DMS79 treated with DMSO at 0.1 percent for 48 hours (cell line): ENCODE measurements at places on chromosomes 11 and 22.

- no peak for DNase-seq
These were observed 564 bp downstream of the THAP12 start for GRCh38 chr11:76380159-76380976.

GRCh38 chr22:20834206-20834605 is 24.4 kb downstream of the PI4KA start:
- no peak for DNase-seq

DNA sequence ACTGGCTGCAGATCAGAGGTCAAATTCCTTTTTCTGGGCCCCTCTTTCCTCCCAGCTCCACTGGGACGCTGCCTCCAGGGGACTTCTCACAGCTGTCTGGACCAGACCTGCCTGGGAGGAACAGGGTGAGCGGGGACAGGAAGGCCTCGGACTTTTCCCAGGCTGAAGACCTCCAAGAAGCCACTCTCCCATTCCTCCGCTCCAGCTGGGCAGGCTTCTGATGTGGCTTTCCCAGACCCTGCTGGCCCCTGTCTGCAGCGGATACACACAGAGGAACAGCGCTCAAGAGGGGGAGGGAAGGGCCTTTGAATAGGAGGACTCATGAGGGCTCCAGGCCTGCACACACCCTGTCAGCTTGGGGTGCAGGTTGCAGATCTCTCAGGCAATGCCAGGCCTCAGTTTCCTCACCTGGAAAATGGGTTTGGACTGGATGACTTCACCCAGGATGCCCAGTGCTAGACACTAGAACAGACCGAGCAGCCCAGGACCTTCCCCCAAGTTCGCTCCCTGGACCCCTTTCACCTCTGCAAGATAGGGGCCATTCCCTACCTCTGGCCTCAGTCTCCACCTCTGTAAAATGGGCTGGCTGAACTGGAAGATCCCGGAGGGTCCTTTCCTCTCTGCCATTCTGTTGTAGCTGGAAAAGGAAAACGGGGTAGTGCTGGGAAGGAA is 36.6 kb downstream of the MB start:
- DNase-seq: no peak

DNA sequence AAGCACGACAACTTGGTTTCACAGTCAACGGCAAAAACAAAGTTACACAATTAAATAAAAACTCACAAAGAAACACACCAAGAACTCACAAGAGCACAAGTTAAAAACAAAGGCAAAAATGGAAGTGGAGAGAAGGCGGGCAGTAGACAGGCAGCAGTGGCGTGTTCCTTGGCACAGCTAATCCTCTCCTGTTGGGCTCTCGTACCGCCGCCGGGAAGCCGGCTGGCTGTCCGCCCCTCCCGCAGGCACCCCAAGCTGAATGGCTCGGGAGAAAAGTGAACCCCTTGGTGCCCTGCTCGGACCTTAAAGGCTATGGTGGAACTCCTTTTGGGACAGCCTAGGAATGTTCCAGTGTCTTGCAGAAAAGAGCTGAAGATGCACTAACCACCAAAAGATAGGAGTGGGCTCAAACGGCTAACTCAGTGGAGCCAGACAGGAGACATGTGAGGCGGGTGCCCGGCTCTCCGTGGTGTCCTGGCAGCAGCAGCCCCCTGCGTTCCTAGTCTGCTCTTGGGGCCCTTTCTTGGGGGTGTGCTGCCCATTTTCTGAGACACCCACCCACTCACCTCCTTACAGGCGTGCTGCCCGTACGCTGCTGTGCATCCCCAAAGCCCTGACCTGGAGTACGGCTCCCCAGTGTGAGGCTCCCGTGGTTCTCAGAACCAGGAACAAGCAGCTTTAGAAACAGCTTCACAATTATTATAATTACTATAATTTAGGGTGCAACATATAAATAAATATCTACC is 86.1 kb upstream of the BID start:
- DNase-seq: no peak

DNA sequence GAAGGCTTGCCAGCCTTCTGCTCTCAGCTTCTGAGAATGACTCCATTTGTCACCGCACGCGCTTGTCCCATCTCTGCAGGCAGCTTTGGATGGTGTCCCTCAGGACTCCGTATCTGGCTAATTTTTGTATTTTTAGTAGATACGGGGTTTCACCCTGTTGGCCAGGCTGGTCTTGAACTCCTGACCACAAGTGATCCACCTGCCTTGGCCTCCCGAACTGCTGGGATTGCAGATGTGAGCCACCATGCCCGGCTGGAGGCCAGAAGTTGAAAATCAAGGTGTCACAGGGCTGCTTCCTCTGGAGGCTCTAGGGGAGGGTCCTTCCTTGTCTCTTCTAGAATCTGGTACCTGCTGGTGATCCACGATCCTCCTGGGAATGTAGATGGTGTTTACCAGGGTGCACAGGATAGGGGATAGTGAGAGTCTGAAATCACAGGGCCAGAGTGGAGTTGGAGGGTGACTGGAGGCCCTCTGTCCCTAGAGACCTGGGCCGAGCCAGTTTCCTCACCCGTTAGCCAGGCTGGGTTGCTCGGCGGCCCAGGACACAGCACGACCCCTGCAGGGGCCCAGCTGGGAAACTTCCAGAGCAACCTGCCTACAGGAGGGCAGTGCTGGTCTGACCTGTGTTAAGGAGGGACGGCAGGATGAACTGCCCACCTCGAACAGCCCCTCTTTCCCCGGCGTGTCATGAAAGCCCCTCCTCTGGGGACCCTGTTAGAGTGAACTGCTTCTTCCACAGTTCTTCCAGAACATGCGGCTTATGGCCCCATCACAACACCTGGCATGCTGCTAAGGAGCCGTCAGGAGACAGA is 48.9 kb upstream of the SHANK2 start:
- DNase-seq: no peak

- no peak for DNase-seq
These were observed 541.2 kb downstream of the MIAT start for GRCh38 chr22:27198518-27199035.

GRCh38 chr22:49483281-49483870 is 344.3 kb downstream of the BRD1 start:
- no peak for DNase-seq

GRCh38 chr11:124676386-124676785 is 2.7 kb downstream of the SPA17 start:
- DNase-seq: no peak

DNA sequence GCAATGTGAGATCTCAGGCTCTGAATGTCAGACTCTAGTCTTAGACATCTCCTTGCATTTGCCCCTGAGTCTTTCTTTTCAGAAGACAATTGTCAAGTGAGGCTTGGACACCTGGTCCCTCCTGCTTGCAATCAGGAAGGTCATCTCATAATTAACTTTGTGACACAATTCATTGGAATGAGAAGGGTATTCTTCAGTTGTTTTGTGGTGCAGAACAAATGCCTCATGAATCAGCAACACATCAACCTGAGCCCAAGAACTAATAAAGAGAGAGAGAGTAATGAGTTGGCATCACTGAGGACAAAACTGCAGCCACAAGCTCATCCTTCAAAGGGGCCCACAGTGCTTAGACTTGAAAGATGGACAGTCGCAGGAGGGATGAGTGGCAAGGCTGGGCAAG is 375.8 kb downstream of the INSC start:
- DNase-seq: no peak

GRCh38 chr11:123665306-123665705 is 10.9 kb upstream of the SCN3B start:
- DNase-seq: no peak

DNA sequence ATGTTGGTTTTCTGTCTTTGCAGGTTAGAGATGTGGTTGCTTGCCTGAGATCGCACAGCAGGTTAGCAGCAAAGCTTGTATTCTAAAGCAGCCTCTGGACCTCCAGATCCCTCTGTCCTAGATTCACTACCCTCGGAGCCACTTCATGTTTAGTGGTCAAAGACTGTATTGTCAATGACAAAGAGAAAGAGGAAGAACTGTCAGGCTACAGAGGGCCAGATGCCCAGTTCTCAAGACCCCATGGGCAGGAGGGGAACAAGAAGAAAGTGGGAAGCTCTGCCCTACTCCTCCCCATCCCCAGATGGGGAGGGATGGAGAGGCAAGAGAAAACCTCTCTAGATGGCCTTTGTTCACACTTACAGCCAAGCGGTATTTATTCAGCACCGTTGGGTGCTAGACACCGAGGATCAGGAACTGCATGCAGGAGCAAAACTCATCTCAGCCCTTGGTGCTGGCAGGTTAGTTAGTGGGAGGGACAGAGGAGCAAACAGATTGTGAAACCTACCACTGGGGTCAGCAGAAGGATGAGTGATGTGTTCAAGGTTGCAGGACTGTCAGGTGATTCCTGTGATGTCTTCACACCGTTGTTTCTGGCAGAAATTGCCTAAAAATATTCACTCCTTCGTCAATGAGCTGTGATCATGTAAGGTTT is 38.3 kb upstream of the PTPRJ start:
- no peak for DNase-seq

DNA sequence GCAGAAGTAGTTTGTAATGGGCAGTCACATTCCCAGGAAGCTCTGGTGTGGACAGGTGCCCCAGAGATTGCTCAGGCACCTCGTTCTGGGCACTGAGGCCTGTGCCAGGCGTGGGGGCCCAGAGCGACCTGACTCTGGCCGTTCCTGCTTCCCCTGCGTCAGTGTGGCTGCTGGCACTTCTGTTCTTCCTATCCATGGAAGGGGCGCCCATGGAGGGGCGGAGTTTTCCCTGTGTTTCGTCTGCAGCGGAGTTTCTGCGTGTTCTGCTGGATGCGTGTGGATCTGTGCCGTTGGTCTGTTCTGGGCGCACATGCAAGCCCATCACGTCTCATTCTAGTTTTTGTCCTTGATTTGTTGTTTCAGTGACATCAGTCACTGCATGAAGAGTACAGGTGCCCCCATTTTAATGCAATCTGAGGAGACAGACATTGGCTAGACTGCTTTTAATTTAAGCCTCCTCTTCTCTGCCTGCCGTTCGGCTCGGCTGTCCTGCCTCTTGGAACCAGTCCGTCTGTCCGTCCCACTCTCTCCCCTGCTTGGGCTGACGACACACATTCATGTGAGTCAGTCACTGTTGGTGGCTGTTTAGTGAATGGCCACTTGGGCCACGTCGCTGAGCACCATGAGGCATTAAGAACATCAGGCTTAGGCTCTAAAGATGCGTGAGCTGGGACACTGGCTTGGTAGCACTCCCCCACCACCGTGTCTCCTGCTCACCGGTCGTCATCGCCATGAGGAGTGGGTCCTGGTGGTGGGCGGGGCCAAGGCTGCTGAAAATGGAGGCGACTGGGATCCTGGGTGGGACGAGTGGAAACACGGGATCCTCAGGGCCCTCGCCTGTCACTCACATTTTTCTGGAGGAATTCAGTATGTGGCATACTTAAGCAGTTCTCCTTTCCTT is 255.8 kb downstream of the TBC1D22A start:
- no peak for DNase-seq

GRCh38 chr11:2534957-2535672 is 90.3 kb downstream of the KCNQ1 start:
- DNase-seq: no peak

GRCh38 chr11:22194306-22194705 is 1.4 kb downstream of the ANO5 start:
- peak; percentile 30 for DNase-seq

DNA sequence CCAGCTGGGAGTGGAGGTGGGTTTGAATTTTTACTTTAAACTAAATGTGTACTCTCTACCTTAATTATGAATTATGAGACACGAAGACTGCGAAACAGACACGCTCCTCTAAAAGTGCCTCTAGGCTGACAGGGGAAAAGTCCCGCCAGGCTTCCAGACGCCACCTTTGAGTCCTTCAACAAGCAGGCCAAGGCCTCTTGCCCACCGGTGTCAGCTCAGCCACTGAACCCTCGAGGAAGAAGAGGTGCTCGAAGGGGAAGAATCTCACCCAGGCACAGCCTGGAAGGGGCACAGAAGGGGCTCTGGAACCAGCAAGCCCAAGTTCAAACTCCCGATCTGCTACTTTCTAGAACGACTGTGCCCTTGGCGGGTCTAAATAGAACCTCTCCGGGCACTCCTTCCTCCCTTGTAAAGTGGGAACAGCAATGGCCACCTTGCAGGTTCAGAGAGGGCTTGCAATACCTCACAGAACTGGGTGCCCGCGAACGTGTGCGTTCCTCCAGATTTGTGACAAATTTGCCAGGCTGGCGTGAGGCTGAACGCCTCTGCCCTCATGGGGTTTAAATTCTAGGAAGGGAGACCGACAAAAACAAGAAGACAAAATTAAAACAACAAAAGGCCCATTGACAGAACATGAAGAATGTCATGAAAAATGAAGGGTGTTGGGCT is 158.5 kb upstream of the GRK3 start:
- DNase-seq: no peak

DNA sequence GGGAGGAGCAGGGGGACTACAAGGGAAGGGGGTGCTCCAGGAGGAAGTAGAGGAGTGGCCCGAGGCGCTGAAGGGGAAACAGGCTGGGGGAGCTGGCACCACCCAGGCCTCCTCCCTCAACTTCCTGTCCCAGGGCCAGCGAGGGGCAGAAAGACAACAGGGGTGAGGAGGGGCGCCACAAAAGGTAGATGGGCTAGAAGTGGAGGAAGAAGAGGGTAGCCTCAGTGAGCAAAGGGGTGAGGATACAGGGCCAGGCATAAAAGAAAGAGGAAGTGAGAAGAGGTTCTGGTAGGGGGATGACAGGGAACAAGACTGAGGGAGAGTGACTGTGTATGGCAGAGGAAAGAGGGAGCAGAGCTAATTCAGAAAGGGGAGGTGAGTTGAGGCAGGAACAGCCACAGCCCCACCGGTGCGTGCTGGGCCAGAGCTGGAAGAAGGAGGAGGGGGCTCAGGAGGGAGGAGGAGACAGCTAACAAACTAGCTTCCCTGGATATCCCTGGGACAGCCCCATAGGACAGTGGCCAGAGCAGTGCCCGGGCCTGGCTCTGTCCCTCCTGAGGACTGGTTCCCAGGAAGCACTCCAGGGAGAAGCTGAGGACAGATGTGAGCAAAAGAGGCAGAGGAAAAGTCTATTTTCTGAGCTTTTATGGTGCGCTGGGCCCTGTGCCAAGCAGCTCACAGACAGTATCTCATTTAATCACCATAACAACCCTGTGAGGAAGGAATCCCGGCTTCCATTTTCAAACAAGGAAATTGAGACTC is 8.5 kb downstream of the DCHS1 start:
- no peak for DNase-seq

GRCh38 chr11:32136657-32137056 is 45.8 kb downstream of the RCN1 start:
- DNase-seq: no peak

- no peak for DNase-seq
These were observed 189.6 kb downstream of the ST3GAL4 start for GRCh38 chr11:126545057-126545555.

DNA sequence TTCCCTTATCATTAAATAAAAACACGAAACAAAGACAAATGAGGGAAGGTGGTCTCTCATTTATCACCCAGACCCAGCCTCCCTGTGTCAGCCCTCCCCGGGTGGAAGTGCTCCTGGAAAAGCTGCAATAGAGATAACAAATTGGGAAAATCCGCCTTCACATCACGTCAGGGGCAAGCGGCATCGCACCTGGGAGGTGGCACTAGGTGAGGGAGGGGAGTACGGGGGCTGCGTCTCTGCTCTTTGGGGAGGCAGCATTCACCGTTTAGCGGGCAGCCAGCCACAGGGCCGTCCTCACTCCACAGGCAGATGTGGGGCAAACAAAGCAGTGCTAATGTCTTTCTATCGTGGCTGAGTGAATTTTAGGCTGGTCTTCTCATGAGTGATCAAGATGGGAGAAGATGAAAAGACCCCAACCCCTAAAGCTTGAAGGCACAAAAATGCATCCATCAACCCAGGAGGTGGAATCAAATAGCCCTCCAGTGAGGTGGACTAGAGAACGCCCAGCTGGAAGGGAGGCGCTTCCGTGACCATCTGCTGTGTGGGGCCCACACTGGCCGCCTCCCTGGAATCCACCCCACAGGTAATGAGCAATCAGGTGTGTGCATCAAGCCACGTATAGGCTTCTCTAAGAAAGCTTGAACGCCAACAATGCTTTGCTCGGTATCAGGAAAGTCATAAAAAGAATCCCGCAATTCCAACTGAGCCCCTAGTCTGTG is 629.5 kb downstream of the BRD1 start:
- no peak for DNase-seq

GRCh38 chr11:85930879-85931366 is 75.7 kb downstream of the CCDC83 start:
- DNase-seq: no peak
